ENCODE measurements at places on chromosomes 5 and 9. TPM values are rescaled to one million over a fixed set of nuclear protein-coding genes. Genes with fewer than 3 reads are reported as not detected.

WDR38 gene
- not detected for total RNA-seq

IRX1 gene
- total RNA-seq = not detected

CAMK2A gene
- total RNA-seq = 1.8 TPM

MRPL36 gene
- total RNA-seq = 50.8 TPM

PCDHGA4 gene
- 5.2 TPM for total RNA-seq

ASPN gene
- 1.00 TPM for total RNA-seq

RANBP3L gene
- total RNA-seq = 0.11 TPM
